HEK293T (cell line): ENCODE measurements at places on chromosomes 3 and 15.

DNA sequence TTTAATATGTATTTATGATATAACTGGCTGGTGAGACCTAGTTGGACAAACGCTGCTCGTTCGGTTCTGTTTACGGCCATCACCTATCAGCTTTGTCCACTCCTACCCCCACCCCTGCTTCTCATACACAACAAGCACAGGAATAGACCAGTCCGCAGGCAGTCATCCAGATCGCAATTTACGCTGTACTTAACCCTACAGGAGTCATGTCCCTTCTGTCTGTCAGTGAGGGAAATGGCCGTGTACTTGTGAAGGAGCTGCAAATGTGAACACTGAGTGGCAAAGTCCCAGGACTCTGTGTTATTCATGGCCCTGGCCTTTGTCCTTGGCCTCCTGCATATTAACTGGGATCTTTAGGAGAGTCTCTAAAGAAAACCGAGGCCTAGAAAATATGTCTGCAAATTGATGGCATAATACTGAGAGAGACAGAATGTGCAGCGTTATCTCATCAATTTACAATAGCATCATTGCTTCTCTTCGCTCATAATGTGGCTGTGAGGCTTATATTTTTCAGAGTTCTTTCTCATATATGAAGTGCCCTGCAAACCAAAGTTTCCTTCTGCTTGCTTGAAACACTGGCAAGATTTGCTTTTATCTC, 7.2 kb upstream of the ABHD10 start:
- peak; percentile 17 for DNase-seq

DNA sequence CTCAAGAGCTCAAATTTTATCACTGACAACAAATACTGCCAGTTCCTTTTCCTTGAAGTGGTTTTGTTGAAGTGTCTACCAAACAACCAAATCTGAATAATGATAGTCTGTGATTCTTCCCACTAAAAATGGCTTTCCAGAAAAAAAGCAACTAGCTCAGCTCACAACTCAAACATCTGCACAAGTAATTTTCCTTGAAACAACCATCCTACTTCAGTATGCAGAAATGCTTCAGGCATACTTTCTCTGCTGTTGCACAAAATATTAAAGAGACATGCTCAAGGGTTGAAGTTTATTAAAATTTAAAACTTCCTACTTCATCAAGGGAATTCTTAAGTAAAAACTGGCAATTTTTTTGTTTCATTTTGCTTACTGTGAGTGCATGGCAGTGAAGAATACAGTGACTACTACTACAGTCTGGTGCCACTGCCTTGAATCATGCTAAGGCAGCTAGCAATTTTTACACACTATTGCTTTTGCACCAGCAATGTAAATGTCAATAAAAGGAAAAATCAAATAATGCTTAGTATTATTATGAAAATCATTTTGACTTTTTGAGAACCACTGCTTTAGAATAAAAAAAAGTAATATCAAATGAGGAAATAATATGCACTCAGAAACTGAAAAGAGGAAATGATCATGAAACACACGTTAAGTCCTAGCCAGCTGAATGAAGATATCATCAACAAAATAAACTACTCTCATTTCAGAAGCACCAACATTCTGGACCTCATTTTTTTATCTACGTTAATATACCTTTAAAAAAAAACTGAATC, 33.6 kb downstream of the VPS13C start:
- no peak for DNase-seq

DNA sequence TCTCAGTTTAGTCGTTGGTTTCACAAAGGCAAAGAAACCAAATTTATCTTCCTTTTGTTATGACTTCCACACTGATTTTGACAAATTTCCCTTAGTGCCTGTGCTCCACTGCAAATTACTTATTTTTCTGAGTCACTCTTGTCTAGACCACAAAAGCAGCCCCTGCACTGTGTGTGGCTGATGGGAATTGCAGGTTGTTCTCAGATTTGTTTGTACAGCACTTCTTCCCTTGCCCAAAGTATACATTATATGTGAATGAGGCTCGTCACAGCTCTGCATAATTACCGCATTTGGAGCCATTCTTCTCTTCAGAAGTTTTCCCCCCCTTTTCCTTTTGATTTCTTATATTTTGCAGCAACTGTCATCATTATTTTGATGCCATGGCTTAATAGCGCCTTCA, 354.2 kb upstream of the IL12A start:
- no peak for DNase-seq

DNA sequence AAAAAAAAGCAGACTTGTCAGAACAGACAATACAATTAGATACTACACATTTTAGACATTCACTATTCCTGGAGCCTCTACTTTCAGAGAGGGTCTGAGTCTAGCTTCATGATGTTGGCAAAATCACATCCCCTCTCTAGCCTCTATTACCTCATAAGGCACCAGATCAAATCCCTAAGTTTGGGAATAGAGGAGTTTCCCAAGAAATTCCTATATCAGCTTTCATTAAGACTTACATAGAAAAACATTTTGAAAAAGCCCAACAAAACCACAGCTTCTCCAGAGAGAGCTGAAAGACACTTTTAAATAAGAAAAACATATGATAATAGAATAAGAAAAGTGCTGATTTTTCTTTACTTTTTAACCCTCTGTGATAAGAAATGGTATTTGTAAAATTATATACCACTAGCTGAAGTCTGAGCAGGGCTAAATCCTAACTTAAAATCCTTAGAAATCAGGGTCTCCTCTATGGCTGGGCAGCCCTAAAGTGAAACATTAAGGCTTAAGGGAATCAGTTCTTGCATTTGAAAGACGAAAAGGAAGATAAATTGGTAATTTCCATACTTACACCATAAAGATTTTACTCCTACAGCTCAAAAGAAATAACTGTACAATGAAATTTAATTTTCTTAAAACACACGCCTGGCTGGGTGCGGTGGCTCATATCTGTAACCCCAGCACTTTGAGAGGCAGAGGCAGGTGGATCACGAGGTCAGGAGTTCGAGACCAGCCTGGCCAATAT, 4.3 kb downstream of the TBC1D2B start:
- DNase-seq, result no peak

DNA sequence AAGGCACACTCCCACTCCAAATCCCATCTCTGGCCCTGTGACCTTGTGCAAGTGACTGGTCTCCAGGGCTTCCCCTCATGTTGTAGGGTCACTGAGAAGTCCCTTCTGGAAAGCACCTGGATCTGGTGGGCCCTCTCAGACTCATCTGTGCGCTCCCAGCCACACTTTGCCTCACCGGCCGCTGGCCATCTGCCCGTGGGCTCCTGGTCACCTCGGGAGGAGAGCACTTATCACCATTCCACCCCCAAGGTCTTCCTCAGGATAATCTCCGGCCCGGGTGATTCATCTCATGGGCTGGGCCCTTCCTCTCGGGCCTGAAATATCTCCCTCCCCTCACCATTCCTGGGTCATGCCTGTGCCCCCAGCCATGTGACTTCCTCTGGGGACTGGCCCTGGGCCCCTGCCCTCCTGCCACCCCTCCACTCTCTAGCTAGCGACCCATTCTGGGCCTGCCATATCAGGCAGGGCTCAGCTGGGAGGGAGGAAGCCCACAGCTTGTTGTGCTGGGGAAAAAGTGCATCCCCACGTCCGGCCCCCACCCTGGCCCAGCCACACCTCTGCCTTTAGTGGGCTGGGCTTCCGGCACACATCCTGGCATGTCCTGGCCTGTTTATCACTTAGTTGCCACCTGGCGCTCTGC, 10.6 kb upstream of the WNT7A start:
- DNase-seq, result no peak

DNA sequence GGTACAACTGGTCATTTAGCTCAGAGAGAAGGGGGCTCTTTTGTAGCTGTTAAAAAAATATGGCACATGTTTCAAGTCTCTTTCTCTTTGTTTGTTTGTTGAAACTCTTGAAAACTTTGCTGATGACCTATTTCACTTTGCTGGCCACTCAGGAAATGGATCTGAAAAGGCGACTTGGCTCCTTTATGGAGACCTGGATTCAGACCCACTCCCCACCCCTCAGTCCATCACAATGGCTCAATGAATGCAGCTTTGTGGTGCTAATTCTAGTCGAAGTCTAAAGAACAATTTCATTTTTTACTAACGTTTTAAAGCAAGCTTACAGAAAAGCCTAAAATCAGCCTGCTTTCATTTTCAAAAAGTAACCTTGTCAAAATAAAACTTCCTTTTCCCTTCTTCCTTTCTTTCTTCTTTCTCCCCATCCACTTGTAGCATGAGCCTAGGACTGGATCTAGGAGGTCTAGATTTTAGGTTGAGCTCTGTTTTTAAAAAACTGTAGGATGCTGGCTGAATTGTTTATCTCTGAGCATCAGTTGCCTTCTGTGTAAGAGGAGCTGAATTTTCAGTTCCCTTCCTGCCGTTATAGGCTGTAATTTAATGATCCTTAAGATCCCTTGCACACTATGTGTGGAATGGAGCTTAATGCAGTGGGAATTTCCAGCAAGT, 165.5 kb upstream of the FEZF2 start:
- DNase-seq, result no peak

DNA sequence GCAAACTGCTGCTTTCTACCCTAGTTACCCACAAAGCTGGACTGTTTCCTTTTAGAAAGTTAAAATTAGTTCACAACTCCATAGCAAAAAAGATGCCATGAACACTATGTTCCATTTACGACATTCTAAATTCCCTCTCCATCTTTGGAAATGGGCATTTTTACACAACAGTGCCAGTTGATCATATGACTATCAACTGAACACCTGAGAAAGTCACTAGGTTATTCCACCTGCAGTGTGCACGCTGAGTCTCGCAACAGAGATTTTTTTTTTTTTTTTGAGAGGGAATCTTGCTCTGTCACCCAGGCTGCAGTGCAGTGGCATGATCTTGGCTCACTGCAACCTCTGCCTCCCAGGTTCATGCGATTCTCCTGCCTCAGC, 120.3 kb downstream of the SNRK start:
- DNase-seq, result no peak

- DNase-seq, result no peak
Measured at GRCh38 chr3:170735821-170736220, 134.2 kb downstream of the RPL22L1 start.
